Activated T-cell treated with anti-CD3 and anti-CD28 coated beads, Interleukin-2, amount 50 U/mL, for 72 hours (primary cell): ENCODE measurements at places on chromosomes 3 and 15.
A peak's percentile ranks its signal among the peaks of the same experiment; 100 is the strongest.

DNA sequence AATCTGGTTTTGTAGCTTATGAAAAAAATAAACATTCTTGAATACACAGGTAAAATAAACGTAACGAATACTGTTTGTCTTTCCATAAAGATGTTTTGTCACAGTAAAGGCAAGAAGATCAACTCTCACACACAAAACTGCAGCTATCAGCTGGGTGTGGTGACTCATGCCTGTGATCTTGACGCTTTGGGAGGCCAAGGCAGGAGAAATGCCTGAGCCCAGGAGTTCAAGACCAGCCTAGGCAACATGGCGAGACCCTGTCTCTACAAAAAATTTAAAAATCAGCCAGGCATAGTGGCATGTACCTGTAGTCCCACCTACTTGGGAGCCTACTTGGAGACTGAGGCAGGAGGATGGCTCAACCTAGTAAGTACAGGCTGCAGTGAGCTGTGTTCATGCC lies 39.6 kb downstream of the CBLB start:
- DNase-seq = peak; percentile 54
- H3K27me3 ChIP-seq = no peaks in the 10 kb centered on the region
- H3K4me3 ChIP-seq = peak overlapping the region; percentile 93
- peaks cover 94% of the 10 kb centered on the region for H3K4me1 ChIP-seq
- peaks cover 26% of the 10 kb centered on the region for H3K36me3 ChIP-seq

DNA sequence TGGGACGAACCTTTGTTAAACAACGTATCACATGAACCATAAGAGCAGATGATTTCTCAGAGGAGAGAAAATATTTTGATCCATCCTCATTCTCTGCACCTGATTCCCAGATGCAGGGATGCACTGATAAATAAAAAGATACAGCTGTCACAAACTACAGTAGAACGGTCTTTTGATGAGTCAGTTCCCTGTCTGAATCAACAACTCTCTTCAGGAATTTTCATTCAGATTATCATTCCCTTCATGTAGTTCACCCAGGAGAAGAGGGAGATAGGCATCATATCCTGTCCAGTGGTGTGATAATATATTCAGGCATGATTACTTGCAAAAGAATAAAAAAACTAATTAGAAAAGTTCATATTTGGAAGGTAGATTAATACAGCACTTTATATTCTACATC lies 521.5 kb downstream of the PYDC2 start:
- no peaks in the 10 kb centered on the region for H3K4me1 ChIP-seq
- peaks cover 2% of the 10 kb centered on the region for H3K36me3 ChIP-seq
- no peak overlapping the region for H3K4me3 ChIP-seq
- no peak overlapping the region for H3K27ac ChIP-seq
- DNase-seq = no peak

DNA sequence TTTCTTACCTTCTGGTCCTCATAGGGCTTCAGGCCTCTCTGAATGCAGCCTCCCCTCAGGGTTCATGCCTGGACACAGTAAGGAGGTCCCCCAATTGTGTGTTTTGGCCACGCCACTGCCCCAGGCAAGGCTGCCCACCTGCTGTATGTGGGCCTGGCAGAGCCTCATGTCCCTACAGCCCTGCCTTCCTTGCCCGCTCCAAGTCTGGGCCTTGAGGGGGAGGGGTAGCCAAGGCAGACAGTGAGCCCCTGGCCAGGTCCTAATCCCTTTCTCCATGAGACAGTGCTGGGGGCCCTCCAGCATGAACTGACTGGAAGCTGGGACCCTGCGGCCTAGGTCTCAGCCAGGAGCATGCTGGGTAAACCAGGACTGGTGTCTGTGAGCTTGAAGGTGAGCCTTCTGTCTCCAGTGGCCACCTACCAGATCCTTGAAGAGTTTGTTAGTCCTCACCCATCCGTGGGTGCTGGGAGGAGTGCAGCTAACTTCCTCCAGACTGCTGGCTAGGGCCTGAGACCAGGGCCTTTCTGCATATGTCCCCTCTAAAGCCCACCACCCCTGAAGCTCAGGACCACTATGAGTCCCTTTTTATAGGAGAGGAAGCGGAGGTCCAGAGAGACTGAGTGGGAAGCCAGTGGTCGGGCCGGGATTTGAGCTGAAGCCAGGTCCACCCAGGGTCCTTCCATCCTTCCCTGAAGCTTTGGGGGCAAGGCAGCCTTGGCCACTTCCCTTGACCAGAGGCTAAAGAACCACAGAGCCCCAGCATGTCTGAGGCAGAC lies 8.7 kb downstream of the ZBTB47 start:
- H3K4me1 ChIP-seq = no peaks in the 10 kb centered on the region
- H3K36me3 ChIP-seq = no peaks in the 10 kb centered on the region
- H3K27ac ChIP-seq = no peak overlapping the region

DNA sequence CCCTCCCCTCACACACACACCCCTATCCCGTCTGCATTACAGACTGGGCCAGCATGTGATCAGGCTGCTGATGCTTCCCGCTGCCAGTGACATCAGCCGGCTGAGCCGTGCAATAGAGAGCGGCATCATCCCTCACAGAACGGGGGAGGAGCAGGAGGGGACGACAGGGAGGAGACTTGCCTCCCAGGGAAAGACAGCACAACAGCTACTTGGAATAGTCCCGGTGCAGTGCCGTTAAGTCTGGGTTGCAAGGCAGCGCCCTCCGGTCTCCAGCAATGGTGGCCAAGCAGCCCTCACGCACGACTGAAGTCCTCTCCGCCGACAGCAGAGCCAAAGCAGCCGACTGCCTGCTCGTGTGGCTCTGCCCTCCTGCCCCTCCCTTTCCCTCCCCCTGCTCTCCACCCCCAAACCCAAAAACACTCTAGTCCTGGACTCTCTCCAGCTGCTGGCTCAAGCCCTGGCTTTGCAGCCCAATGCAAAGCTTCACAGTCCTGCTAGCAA lies 31.5 kb upstream of the RPS17 start:
- H3K36me3 ChIP-seq = no peaks in the 10 kb centered on the region
- DNase-seq = no peak
- no peak overlapping the region for H3K27ac ChIP-seq
- H3K4me3 ChIP-seq = no peak overlapping the region
- peaks cover 28% of the 10 kb centered on the region for H3K27me3 ChIP-seq
- H3K4me1 ChIP-seq = no peaks in the 10 kb centered on the region

- DNase-seq = no peak
- peaks cover 25% of the 10 kb centered on the region for H3K27me3 ChIP-seq
- no peak overlapping the region for H3K27ac ChIP-seq
- H3K4me1 ChIP-seq = no peaks in the 10 kb centered on the region
- H3K36me3 ChIP-seq = no peaks in the 10 kb centered on the region
Observed at GRCh38 chr15:70416829-70417228, 319.1 kb upstream of the TLE3 start.

DNA sequence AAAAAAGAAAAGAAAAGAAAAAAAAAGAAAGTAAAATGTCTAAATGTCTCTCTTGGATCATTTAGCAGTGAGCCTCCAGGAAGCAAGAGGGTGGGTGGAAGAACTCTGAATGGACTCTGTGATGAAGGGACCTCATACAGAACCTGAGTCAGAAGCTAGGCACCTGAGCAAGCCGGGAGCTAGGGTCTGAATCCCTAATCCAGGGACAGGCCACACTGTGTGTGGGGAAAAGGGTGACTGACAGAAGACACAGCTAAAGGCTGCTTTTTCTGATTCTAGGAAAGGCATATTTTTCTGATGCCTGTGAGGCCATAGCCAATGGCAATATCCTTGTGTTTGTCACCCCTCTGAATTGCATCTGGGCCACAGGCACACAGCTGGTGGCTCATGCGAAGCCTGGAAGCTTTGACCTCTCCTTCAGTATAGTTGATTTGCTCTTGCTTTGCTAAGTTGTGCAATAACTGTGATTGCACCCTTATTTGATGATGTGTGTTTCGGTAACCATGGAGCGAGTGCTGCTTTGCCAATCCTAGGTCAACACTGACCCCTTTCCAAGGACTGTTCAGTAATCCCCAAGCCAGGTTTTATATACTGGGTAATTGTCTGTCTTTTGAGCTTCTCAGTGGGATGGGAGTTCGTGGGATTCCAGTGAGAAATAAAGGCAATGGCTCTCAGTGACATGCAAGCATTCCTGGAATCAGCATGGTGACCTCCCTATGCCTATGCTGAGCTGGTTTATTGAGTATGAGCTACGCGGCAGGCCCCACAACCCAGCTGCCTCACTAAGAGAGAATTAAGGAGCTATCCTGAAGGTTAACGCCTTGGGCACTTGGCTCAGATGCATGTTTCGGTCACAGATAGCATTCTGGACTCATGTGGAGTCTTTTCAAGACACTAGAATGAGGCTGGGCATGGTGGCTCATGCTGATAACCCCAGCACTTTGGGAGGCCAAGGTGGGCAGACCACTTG lies 49.0 kb upstream of the OSBPL11 start:
- DNase-seq = no peak
- no peaks in the 10 kb centered on the region for H3K27me3 ChIP-seq
- no peaks in the 10 kb centered on the region for H3K36me3 ChIP-seq
- no peak overlapping the region for H3K27ac ChIP-seq

DNA sequence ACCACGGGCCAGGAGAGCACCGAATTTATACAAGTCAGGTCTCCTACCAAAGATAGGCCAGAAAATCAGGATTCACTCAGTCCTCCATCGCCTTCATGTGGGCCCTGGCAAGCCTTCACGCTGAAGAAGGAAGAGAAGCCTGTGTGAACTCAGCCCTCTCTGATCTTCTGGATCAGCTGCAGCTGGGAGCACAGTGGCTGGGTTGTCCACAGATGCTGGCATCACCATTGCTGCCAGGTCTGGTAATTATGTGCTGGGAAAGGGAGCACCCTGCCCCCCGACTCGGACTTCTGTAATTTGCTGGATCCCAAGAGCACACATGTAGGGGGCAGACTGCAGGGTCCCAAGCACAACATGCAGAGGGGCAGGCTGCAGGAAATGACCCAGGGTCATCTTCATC lies 12.4 kb upstream of the PDE8A start:
- peaks cover 8% of the 10 kb centered on the region for H3K27me3 ChIP-seq
- H3K4me3 ChIP-seq = no peak overlapping the region
- H3K27ac ChIP-seq = no peak overlapping the region
- no peaks in the 10 kb centered on the region for H3K4me1 ChIP-seq
